Uterus (tissue), 4 donors: ENCODE measurements at places on chromosomes 5 and 9. TPM values are rescaled to one million over a fixed set of nuclear protein-coding genes. Genes with fewer than 3 reads are reported as not detected.

The ZDHHC11B gene
- total RNA-seq, result 15.1 TPM

The BSPRY gene
- 1.9 TPM for total RNA-seq

DNA sequence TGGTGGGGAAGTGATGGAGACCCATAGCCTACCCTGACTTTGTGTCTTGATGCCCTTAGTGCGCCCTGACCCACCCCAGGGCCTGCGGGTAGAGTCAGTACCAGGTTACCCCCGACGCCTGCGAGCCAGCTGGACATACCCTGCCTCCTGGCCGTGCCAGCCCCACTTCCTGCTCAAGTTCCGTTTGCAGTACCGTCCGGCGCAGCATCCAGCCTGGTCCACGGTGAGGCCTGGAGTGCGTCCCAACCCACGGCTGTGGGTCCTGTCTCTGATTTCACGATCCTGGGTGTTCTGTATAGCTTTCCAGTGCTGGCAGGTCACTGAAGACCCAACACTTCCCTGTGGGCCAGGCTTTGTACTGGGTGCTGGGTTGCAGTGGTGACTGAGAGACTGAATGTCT, 4.0 kb downstream of the CCL27 start:
- DNase-seq, result no peak

GRCh38 chr9:78011049-78011448, 20.6 kb downstream of the GNAQ start:
- no peak for DNase-seq

GRCh38 chr9:129408535-129409215, 212.2 kb downstream of the C9orf50 start:
- no peak for DNase-seq

GRCh38 chr9:109779711-109780452, at the start of gene PALM2AKAP2:
TSS of gene PALM2AKAP2 (plus strand) at chr9:109780198. CDS start at chr9:109780489, 291 bp downstream.
- peak; percentile 48 for DNase-seq
